ENCODE measurements at places on chromosomes 16 and 17.

- no peak for DNase-seq
Measured at GRCh38 chr17:57589151-57590034, 155.7 kb downstream of the CCDC182 start.

DNA sequence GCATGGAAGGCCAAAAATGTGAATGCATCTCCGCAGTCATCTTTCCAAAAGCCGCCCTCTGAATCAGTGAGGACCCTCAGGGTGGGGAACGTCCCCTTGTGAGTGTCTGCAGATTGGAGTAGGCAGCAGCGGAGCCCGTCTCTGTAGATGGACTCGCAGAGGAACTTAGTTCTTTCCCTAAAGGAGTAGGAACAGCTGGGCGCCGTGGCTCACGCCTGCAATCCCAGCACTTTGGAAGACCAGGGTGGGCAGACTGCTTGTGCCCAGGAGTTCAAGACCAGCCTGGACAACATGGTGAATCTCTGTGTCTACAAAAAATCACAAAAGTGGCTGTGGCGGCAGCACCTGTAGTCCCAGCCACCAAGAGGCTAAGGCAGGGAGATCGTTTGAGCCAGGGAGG is 53.7 kb downstream of the WDR45B start:
- no peak for DNase-seq

GRCh38 chr16:29848420-29849297 is 14.4 kb downstream of the CDIPT start:
- DNase-seq, result peak; percentile 83

- DNase-seq, result no peak
Measured at GRCh38 chr17:63492940-63493339, 16.1 kb downstream of the ACE start.

- DNase-seq, result no peak
Measured at GRCh38 chr16:85967111-85967510, 68.1 kb downstream of the IRF8 start.

DNA sequence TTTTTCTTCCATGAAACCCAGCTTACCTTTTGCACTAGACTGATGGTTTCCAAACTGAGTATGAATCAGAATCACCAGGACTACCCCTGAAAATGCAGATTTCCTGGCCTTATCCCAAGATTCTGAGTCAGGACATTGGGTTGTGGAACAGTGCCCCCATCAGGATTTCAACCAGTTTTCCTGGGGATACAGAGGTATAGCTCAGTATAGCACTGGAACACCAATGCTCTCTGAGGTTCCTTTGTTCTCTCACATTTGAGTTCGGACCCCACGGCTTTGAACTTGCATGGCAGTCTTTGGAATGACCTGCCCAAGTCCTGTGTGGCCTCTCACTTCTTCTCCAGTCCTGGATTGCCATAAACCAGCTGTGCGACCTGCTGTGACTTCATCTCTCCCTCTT is 12.8 kb upstream of the CCL8 start:
- no peak for DNase-seq

GRCh38 chr16:89945654-89946053 is 2.9 kb upstream of the DEF8 start:
- DNase-seq, result no peak

DNA sequence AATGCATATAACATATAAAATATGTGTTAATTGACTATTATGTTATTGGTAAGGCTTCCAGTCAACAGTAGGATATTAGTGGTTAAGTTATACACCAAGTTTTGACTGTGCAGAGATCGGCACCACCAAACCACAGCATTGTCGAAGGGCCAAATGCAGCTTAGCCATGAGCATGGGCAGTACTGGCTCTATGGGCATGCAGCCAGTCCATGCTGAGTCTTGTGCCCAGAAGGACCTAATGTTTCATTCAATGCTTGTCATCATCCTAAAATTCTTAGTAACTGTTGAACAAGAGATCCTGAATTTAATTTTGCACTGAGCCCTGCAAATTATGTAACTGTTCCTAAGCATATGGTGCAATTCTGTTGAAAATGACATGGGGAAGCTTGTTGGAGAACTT is 233.4 kb upstream of the HS3ST3A1 start:
- no peak for DNase-seq

- peak; percentile 72 for DNase-seq
Measured at GRCh38 chr16:12459391-12460063, 344.2 kb downstream of the CPPED1 start.

DNA sequence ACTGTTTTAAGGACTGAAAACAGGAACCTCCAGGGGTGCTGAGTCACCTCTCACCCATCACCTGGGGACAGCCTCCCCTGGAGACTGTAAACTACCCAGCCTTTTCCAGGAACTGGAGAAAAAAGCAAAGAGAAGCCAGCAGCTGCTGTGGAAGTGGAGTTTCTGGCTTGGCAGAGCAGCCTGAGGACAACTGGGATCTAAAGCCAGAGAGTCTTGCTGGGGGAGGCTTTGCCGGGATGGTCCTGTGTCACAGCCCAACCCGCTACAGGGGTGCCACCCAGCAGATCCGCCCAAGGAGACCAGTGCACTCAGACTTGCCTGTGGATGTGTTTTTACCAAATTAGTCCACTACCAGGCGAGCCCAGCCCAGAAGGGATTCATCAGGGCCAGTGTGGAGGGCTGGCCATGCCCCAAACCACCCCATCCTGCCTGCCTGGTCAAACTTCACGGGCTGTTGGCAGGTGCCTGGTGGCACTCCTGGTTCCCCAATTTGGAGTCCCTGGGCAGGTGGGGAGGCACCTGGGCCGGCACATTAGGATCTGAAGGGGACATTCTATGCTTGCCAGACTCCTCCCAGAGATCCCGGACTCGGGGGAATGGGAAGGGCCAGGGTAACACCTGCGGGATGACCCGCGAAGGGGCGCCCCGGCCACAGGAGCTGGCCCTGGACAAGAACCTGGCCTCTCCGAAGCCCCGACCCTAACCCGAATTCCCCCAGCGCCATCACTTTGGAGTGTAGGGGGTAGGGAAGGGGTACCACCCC is 771 bp downstream of the MSRB1 start:
- DNase-seq, result peak; percentile 52

GRCh38 chr16:4814542-4815173 is 12.2 kb upstream of the ROGDI start:
- DNase-seq, result peak; percentile 66

GRCh38 chr17:48869821-48870318 is 22.7 kb upstream of the ATP5MC1 start:
- DNase-seq, result no peak

DNA sequence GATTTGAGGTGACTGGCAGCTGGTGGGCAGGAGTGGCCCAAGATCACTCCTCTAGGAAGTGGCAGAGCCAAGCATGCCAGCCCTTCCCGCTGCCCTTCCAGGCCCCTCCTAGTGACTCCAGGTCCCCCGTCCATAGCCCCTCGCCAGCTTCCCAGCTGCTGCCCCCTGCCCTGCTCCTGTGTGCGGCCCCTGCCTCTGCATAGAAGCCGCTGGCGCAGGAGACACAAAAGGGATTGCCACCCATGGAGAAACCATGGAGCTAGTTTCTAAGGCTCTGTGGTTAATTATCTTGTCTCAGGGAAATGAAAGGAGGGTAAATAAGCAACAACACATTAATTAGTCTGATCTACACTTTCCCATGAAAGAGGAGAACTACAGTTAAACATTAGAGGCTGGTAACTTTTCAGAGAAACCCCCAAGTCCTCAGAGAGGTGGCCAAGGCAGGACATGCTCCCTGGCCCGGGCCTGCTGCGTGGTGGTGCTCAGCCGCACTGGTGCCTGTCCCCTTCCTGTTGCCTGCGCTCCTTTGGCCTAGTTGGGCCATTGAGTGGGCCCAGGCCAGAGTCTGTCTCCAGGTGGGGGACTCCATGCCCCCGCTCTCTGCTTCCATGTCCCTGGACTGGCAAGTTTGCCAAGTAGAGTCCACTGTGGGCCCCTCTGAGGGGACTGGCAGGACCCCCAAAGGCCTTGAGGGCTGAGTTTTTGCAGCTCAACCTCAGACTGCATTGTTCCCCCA is 65.2 kb downstream of the PRMT7 start:
- DNase-seq, result no peak

GRCh38 chr17:71681427-71682173 is 439.2 kb upstream of the SOX9 start:
- DNase-seq, result no peak

DNA sequence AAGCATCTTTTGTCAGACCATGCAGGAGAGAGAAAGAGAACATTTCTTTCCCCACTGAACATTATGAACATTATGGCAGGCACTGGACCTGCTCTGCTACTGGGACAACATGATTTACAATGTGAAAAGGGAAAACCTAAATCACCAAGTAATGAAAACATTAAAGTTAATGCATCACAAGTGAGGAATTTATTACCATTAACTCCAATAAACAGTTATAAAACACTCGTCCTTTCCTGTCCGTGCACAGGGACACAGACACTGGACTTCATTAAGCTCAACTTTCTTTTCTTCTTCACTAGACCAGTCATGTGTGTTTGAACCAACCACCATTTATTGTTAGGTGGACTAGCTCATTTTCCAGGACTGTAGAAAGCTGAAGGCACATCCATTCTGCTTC is 95.4 kb downstream of the SNX11 start:
- no peak for DNase-seq

DNA sequence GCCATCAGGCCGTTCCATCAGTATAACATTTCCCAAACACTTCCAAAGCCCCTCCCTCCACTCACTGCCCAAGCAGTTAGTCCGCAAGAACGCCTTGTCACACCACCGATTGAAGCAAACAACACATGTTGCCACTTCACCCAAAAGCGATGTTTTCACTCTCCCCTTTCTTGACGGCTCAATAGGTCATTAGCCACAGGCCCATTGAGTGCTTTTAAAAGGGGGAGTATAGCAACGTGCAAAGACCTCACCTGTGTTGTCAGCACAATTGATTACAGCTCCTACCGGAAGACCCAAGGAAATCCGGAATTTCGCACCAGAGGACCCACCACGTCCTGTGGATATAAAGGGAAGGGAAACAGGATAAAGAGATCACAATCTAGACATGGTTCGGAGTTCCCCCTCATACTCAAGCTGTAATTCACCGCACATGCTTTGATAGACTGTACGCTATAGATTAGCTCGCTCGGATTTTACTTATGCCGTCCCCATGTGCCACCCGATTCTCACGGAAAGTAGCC is 690 bp downstream of the RPL23 start:
- DNase-seq, result peak; percentile 1

DNA sequence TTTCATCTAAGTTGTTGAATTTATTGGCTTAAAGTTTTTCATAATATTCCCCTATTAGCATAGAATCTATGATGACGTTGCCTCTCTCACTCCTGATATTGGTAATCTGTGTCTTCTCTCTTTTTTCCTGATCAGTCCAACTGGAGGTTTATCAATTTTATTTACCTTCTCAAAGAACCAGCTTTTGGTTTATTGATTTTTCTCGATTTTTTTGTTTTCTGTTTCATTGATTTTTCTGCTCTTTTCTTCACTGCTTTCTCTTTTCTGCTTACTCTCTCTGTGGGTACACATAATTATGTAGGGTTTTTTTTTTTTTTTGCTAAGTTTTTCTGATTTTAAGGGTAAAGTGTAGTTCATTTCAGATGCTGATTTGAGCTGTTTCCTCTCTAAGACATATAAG is 29.7 kb downstream of the MRTFB start:
- DNase-seq, result no peak

DNA sequence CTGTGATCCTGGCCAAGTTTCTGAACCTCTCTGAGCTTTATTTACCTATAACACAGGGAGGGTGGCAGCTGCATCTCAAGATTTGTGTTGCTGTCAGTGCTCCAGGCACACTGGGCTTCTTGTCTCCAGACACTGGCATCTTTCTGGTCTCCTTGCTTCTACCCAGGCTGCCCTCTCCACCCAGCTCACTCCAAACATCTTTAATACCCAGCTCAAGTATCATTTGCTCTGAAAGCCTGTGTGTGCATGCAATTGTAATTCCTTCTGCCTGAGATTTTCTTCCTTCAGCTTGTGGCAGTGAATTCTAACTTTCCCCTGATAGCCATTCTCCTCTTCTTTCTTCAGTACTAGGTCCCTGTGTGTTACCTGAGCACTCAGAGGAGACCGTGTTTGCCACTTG is 50.7 kb upstream of the USP7 start:
- DNase-seq, result no peak
